ENCODE measurements at places on chromosomes 2 and 18. TPM values are rescaled to one million over a fixed set of nuclear protein-coding genes. Genes with fewer than 3 reads are reported as not detected.
A peak's percentile ranks its signal among the peaks of the same experiment; 100 is the strongest.

DNA sequence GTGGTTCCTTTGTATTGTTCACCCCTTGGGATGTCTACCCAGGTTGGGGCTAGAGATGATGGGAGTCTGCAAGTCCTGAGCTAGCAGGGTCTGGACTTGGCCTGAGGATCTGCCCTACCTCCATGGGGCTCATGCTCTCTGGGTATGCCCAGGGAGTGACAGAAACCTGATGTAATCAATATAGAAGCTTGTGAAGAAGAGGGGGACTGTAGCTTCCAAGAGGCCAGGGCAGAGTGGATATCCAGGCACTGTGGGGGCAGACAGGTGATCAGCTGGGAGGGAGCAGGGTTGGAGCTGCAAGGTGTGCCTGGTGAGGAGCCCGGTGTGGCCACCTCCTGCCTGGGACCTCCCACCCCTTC lies 164.2 kb downstream of the CTIF start:
- peaks cover 4% of the 10 kb centered on the region for H3K4me1 ChIP-seq
- DNase-seq: no peak
- no peak overlapping the region for H3K4me3 ChIP-seq
- no peaks in the 10 kb centered on the region for H3K27me3 ChIP-seq
- H3K36me3 ChIP-seq: peaks cover 7% of the 10 kb centered on the region

DNA sequence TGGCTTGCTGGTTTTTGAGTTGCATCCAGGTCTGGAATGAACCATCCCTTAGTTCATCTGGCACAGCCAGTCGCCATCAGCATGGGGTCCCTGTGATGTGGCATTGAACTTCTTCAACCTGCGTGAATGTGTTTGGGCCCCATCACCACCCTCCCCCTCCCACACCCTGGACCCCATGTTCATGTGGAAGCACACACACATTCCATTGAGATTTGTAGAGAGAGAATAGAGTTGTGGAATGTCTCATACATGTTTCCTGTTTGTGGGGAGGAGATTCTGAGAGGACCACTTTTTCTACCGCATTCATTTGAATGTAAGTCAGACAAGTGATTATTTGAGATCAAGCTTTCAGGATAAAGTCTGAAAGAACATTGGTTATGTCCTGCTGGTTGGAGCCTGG lies 117.6 kb upstream of the EML6 start:
- peaks cover 2% of the 10 kb centered on the region for H3K36me3 ChIP-seq
- no peak overlapping the region for H3K4me3 ChIP-seq
- peaks cover 45% of the 10 kb centered on the region for H3K4me1 ChIP-seq
- no peak for DNase-seq
- H3K27ac ChIP-seq: peak overlapping the region; percentile 66

GRCh38 chr18:13377496-13377895 lies 158.9 kb downstream of the LDLRAD4 start:
- H3K27me3 ChIP-seq: no peaks in the 10 kb centered on the region
- no peak overlapping the region for H3K4me3 ChIP-seq
- H3K27ac ChIP-seq: no peak overlapping the region
- peak; percentile 48 for DNase-seq

DNA sequence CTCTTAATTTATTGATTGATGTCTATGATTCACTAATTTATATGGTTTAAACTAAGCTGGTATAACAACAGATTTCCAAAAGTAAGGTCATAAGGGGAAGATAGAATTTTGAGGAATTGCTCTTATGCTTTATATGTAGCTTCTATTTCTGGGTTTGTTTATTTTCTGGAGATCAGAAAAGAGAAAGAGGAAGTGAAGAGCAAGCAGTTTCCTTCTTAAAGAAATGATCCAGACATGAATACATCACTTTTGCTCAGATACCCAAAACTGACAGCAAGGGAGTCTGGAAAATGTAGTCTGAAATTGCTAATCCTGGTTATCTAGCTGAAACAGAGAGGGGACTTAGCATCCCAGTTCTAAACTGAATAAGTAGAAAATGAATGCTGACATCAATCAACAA lies 912.5 kb upstream of the CRIM1 start:
- no peak overlapping the region for H3K4me3 ChIP-seq
- H3K36me3 ChIP-seq: no peaks in the 10 kb centered on the region
- no peaks in the 10 kb centered on the region for H3K27me3 ChIP-seq
- DNase-seq: peak; percentile 33
- no peak overlapping the region for H3K27ac ChIP-seq

The NEB gene
- total RNA-seq: 1,157 TPM

Data from muscle of leg (tissue), 16 donors.